ENCODE measurements at places on chromosomes 12 and 14.

GRCh38 chr12:45354399-45354798 is 138.5 kb downstream of the ANO6 start:
- DNase-seq = no peak

- no peak for DNase-seq
These were observed 63.2 kb upstream of the LTA4H start for GRCh38 chr12:96098631-96099030.

- DNase-seq = no peak
These were observed 79.9 kb downstream of the DAD1 start for GRCh38 chr14:22509036-22509709.

DNA sequence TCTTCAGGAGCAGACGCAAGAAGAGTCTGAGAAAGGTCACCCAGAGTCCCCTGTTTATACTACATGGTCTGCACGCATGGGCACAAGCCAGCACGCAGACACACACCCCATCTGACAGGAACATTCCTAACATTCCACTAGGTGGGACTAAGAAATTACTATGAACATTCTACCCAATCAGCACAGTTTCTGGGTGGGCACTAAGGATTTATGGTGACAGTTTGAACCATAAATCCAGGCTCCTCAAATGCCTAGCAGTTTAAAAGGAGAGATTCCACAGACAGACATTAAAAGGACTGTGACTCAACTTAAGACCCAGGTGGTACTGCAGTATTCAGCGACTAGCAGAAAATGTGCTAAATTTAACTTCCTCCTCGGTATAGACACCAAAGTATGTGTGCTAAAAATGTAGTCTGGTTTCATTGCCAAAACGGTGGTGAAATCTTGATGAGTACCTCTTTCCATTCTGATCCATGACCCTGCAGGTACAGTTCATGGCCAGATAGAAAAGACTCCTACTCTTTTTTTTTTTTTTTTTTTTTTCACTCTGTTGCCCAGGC is 16.2 kb downstream of the ABHD4 start:
- DNase-seq = peak; percentile 96

DNA sequence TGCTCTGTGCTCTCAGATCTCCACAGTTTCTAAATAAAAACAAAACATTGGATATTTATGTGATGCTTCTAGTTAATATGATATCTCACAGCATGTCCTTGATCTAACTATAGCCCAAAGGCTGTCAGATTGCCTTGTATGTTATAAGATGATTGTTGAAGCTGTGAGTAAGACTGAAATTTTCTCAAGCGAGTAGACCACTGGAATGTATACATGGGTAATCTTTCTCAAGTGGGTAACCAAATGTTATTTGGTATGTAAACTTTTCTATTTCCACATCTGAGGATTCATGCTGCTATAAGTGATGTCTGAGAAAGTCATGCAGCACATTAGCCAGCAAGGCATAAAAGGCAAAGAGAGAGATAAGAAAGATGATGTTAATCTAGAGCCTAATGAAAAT is 886.7 kb downstream of the NRXN3 start:
- DNase-seq = no peak

DNA sequence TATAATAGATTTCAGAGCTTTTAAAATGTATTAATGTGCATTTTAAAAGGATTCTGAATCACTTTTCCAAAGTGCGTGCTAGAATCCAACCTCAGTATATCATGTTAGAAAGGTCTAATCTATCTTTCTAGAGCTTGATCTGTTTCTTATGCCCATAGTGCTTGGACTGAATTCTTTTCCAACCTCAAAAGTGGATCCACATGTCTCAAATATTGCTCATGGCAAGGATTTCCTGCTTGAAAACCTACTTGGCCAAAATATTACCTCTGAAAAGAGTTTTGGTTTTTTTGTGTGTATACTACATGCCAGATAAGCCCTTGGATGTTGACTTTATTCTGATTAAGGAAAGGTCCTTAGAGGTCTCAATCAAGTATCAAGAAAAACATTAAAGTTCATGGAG is 16.9 kb upstream of the SLC6A15 start:
- no peak for DNase-seq

DNA sequence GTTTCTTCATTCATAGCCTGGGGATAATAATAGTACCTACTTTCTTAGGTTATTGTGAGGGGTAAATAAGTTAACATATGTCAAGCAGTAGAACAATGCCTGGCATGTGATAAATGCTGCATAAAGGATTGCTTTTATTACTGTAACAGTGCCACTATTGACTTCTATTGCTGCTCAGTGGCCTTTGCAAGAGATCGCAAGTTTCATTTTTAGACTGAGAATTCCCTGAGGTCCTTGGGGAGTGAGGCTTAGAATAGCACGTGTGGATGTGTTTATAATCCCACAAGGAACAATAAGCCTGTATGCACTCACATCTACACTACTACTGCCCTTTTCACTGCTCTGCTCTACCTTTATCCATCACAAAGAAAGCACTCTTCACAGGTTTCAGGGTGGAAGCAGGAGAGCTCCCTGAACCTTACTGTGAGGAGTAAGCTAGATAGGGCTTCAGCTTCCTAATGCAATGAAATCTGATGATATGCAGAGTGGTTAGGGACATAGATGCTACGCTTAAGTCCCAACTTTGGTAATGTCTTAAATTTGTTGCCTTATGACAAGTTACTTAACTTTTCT is 302.6 kb downstream of the SNAPC1 start:
- no peak for DNase-seq

- DNase-seq = no peak
These were observed 60.6 kb downstream of the CCDC85C start for GRCh38 chr14:99543370-99543769.

DNA sequence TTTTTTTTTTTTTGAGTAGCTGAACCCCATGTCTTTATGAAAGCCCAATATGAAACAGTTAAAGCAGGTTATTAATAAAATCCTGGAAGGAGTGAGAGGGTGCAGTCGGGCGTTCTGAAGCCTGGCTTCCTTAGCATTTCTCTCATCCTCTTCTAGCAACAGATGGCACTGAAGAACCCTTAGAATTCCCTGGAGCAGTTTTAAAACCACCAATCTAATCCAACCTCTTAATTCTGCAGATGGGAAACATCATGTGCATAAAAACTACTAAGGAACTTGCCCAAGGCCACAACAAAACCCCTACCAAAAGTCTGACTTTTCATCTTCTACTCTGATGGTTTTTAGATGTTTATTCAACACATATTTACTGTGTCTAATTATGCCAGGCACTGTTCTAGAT is 25.2 kb downstream of the PRDM4 start:
- DNase-seq = no peak

GRCh38 chr14:91047174-91047753 is 13.2 kb downstream of the RPS6KA5 start:
- DNase-seq = no peak

GRCh38 chr14:39666386-39666785 is 234.2 kb upstream of the FBXO33 start:
- no peak for DNase-seq

DNA sequence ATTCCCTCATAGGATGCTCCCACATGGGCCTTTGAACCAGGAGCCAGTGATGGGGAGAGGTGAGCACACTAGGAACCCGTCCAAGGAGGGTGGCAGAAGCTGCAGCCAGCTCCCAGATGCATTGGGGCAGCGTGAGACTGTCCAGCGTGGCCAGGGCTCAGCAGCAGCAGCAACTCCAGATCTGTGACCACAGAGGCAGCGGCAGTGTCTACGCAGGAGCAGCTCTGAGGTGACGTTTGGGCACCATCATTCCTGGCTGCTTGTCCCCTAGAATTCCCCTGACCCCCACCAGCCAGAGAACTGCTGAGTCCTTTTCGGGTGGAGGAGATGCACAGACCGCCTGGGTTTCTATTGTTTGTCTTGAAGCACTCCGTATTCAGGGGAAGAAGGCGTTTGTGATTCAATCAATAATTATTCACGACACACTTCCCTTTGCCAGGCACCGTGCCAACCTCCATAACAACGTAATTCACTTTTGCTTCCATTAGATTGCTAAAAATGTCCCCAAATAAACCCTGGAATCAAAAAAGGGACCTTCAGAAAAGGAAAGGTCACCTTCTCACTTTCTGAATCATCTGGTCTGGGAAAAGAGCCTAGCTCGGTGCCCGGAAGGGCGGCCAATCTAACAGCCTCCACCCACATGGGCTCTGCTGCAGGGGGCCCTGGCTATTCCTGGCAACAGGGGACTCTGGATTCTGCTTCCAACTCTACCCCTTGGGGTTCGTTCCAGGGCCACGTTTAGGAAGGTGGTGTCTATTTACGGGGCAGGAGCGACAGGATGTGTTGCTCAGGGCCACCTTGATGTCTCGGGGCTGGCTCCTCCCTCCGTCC is 11.4 kb upstream of the BDKRB2 start:
- no peak for DNase-seq

DNA sequence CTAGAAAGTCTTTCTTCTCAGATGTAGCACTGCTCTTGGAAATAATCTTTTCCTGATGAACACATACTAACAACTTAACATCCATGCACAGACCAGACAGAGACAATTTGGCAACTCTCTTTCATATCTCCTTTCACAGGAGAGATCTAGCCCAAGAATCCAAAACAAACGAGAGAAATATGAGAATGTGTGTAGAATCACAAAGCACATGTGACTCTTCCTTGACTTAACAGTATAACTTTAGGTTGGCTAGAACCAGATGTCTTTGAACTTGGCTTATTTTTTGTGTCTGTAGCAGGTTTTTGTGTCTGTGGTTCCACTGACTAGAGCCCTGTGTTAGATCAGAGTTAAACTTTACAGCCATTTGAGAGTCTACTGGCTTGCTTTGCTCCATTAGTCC is 114.2 kb downstream of the STXBP6 start:
- no peak for DNase-seq

DNA sequence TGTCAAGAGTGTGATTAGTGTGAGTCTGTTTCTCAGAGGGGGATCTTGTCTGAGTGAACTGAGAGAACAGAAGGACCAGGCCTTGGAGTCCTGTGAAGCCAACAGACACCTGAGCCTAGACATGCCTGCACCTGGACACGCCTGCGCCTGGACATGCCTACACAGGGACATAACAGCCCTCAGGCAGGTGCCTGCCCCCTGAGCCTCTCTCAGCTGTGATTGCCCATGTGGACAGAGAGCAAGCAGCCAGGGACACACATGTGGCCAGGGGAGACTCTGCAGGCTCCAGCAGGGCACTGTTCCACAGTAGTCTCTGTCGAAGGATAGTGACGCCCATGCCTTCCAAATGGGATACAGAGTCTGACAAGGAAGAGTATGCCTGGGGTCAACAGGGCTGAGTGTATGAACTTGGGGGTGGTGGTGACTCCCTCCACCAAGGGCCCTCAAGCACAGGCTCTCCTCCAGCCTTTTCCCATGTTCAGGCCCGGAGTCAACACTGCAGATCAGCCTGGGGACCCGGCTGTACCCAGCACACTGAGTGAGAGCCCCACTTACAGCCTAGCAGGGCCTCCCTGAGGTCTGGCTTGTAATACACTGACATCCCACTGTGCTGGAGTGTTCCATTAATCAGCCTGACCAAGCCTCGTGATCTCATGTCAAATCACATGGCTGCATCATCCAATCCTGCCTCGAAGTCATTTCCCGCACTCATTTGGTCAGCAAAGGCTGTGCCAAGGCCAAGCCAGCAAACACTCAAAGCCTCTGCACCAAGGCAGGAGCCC is 173.0 kb downstream of the CALM1 start:
- no peak for DNase-seq

- peak; percentile 90 for DNase-seq
These were observed 240.1 kb upstream of the OR4E1 start for GRCh38 chr14:21913759-21914158.
